ENCODE measurements at places on chromosomes 16 and 17.
A peak's percentile ranks its signal among the peaks of the same experiment; 100 is the strongest.

DNA sequence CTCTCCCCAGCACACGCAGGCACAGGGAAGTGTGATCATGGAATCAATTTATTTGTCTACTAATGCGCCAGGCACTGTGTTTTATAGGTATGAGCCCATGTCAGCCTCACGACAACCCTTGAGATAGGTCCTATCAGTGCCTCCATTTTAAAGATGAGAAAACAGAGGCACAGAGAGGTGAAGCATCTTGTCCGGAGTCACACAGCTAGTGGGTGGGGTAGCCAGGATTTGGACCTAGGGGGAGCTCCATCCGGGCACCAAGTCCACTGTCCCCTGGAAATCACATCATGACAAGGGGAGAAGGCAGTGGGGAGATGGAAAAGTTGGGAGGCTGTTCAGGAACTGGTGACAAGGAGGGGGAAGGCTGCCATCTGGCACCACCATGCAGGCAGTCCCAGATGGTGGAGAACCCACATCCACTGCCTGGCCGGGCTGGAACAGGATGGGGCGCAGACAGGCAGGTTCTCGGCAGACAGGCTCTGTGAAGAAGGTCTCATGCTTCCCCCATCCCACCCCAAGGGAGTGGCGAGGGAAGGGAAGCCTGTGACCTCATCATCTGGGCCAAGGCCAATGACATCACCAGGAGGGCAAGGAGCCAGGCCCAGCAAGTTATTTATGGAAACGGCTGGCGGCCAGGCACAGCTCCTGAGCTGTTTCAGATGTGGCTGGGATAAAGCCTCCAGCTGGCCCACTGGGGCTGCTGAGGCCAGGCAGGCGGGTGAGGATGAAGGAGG lies 126.0 kb upstream of the SDK2 start:
- no peak for DNase-seq

- no peak for DNase-seq
Measured at GRCh38 chr16:89583197-89583894, 7.8 kb downstream of the CPNE7 start.

- no peak for DNase-seq
Measured at GRCh38 chr16:13049688-13050087, 148.3 kb downstream of the SHISA9 start.

DNA sequence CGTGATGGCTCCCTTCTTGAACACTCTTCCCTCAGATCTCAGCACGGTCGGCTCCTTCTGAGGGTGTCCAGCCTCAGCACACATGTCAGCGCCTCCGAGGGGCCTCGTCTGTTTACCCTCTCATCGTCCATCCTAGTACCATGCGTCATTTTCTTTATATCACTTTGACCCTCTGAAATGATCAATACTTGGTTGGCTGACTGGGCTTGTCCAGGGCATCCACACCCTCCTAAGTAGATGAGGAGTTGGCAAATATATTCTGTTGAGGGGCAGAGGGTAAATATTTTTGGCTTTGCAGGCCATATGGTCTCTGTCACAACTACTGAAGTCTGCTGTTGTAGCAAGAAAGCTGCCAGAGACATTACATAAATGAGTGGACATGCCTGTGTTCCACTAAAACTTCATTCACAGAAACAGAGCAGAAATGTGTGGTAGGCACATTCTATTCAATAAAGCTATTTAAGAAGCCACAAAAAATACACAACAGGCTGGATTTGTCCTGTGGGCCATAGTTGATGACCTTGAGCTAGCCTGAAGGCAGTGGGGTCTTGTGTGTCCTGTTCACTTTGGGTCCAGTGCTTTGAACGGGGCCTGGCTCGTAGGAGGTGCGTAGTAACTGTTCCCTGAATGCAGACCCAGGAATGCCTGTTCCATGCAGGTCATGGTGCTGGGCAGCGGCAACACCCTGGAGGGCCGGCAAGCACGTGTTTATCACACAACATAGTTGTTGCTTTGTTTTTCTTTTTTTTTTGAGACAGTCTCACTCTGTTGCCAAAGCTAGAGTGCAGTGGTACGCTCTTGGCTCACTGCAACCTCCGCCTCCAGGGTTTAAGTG lies 185.8 kb downstream of the SNX29 start:
- DNase-seq, result no peak

- no peak for DNase-seq
Measured at GRCh38 chr17:15485045-15485444, 17.6 kb upstream of the CDRT4 start.

DNA sequence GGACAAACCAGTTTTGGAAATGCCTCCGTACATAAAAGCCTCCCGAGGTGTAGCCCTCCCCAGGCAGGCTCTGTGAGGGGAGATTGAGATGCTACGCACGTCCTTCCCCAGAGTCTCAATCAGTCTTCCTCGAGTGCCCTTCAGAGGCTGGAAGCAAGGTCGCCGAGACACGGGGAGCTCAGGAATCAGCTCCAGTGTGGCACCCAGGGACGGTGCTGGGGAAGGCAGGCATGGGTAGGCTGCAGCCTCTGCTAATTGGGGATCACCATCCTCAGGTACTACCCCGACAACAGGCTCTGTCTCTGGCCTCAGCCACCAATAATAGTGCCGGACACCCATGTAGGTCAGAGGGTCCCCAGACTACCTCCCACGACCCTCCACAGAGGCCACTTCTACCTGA lies 28.1 kb upstream of the GSG1L start:
- DNase-seq, result no peak

- DNase-seq, result no peak
Measured at GRCh38 chr17:2034806-2035540, 5.0 kb downstream of the DPH1 start.

DNA sequence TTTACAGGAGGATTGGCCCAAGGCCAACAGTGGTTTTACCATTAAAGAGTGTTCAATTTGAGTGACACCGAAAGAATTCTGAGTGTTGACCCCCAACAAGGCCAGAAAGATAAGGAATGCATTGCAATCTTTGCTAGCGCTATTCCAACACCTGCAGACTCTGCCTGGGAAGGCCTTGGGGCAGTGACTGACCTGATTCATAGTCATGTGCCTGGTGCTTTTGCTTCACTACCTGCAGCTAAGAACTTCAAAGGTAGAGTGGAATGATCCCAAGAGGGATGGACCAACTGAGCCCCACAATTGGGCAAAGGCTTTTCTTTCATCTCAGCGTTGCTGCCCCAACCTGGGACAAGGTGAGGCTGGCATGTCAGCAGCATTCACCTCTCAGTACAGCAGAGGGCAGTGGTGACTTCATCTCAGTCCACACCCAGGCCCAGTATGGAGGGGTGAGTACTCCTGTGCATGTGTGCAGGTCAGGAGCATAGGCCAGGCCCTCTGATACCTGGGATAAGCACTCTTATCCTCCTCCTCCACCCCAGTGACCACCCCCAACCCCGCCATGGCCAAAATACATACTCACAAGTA lies 149.6 kb upstream of the GNAO1 start:
- no peak for DNase-seq

DNA sequence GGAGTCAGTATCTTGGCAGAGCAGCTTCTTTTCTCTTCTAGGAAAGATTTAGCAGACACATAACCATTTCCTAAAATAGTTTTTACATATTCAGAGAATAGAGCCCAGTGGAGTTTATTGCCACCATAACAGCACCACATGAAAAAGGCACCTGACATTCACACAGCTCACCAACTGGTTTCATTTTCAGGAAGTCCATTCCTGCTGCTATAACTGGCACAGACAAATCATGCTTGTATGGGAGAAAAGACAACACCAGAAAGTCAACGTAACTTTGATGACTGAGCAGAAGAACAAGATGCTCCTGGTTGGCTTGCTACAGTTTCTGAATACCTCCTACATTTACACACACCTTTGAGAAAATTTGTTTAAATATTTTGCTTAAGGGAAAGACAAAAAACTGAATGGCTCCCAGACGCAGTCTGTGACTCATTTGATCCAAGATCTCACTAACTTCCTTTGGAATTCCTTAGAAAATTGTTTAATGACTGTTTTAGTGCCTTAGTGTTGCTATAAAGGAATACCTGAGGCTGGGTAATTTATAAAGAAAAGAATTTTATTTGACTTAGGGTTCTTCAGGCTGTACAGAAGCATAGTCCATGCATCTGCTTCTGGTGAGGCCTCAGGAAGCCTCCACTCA lies 1380.6 kb downstream of the CDH8 start:
- no peak for DNase-seq

DNA sequence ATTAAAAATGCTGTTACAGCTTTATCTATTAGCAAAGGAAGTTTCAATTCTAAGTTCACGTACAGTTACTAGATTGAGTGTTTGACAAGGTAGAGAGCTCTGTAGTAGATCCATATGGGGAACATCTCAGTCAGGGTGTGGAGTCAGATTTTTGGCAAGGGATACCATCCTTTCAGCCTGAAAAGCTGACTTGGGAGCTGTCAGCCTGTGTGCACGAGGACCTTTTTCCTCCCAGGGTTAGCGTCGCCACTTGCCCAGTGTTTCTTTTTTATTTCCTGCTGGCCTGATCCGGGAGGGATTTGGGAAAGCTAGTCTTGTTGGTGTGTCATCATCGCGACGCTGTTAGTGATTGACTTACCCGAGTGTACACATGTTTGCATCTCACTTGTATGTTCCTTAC lies 29.5 kb downstream of the WWOX start:
- DNase-seq, result no peak

- no peak for DNase-seq
Measured at GRCh38 chr17:74959826-74960515, 12.6 kb downstream of the HID1 start.

DNA sequence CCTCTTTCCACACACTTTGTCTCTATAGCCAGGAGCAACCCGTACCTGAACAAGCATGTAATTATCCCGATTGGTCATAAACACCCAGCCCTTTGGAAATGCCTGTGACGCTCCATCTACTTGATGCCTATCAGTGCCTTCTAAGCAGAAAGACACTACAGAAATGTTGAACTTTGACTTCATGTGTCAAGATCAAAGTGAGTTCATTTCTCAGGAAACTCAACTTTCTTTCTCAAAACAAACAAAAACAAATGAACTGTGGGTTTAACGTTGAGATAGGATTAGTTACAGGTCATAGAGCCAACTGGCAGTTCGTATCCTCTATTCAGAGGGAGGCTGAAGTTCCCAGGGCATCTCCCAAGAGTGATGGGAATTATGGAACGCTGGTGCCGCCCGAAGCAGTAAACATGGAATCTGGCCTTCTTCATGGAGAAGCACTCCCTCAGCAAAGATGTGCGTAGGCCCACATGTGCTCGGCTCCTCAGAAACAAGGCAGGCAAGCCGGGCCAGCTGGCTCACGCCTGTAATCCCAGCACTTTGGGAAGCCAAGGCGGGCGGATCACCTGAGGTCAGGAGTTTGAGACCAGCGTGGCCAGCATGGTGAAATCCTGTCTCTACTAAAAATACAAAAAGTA lies 9.5 kb downstream of the SLC6A4 start:
- no peak for DNase-seq

DNA sequence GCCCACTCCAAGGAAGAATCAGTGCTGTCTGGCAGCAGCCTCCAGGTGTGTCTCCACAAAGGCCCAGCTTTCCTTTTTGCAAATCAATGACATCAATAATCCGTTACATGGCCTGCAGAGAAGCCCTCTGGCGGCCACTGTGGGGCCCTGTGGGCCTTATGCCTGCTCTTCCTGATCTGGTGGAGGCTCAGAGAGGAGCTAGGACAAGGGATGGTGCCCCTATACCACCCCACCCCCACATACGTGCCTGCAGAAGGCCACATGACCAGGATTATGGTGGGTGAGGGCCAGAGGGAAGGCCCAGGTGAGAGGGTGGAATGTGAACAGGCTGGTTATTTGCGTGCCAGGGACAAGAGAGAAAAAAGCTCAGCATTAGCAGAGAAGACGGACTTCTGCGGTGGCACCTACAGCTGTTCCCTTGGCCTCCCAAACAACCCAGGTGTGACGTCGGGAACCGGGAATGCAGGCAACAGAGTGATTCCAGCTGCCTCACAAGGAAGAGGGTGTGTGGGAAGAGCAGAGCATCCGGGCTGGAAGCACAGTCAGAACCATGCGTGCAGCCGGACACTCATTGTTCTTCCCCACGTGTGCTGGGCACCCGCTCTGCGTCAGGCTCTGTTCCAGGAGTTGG lies 22.5 kb downstream of the EIF4A3 start:
- DNase-seq, result peak; percentile 4

DNA sequence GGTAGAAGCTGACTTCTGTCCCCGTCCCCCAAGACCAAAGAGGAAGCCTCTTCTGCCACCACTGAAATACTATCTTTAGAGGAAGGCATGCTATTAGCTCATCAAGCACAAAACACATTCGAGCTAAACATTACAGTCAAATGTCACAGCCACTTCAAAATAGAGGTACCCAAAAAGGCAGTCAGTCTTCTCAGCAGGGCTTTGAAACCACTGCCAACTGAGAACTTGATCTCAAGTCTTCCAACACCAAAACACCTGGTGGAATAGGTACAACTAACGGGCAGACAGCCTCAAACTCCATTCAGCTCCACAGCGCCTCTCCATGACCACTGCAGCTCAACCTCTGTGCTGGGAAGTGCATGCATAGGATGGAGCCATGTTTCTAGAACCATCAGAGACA lies 36.0 kb downstream of the ZFHX3 start:
- peak; percentile 30 for DNase-seq
